CD4-positive, alpha-beta T cell treated with Interleukin-17A for 4 hours (primary cell): ENCODE measurements at places on chromosomes 2 and 18.

DNA sequence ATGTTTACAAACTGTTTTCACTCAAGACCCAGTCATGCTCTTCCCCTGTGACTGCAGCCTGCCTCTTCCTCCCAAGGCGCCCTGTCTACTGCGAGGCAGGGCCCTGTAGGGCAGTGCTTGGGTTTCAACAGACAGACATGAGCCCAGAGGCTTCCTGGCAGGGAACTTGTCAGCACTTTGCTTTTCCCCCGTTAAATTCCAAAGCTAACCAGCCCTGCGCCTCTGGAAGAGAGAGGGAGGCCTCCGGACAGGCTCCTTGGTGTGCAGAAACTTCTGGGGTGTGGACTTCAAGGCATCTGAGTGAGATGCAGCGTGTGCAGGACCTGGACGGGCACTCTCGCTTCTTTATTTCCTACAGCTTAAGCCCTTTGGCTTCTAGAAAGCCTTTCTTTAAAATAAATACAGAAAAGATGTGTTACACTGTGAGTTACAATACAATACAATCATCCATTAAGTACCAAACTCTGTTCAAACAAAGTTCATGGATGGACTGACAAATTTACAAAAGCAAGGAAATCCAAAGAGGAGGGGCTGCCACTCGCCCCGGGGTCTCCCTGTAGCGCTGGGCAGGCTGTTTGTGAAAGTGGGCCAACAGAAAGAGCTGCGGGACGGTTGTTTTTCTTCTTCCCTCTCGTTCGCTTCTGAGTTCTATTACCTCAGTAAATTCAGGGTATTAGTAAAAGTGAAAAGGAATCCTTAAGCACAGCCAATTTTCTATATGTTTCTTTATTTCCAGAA lies 8.8 kb upstream of the ZNF516 start:
- no peak for DNase-seq

GRCh38 chr2:204282081-204282480 lies 263.2 kb upstream of the PARD3B start:
- no peak for DNase-seq

- no peak for DNase-seq
These were observed 928.5 kb upstream of the CELF4 start for GRCh38 chr18:38494065-38494464.

GRCh38 chr2:40746191-40746590 lies 294.3 kb upstream of the SLC8A1 start:
- DNase-seq = no peak

- DNase-seq = no peak
These were observed 50.0 kb downstream of the MC4R start for GRCh38 chr18:60322591-60322990.

GRCh38 chr2:69013142-69013839 lies at the start of gene ANTXR1:
TSS of gene ANTXR1 (plus strand) at chr2:69013179. CDS start at chr2:69013500, 321 bp downstream.
- DNase-seq = peak; percentile 6

DNA sequence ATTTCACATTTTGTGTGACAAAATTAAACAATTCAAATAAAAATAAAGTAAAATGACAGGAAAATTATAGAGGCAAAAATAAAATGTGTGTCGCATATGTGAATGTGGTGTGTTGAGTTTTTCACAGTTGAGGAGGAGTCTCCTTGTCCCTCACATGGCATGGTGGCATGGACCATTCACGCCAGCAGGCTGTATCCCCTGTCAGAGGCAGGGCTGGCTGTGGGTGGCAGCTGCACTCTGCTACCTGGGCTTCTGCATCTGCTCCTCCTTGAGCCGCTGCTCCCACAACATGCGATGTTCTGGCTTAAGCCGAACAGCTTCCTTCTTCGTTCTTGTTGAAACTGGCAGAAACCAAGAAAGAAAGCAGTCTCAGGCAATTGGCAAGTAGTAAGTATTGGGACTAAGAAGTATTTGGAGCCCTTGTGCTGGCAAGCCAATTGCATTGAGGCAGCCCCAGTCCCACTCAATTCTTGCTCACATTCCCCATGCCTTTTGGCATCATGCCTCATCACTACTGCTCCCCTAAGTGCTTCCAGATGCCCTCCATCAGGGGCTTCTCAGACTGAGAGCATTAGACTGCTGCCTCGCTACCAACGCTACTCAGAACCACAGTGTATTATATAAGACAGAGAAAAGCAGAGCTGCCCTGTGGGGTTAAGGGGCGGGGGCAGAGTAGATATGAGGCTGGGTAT lies 177.9 kb upstream of the NABP1 start:
- DNase-seq = no peak

GRCh38 chr2:43474273-43474672 lies 121.6 kb downstream of the THADA start:
- no peak for DNase-seq
